Suprapubic skin (tissue), 4 donors: ENCODE measurements at places on chromosomes 4 and X.
A peak's percentile ranks its signal among the peaks of the same experiment; 100 is the strongest.

GRCh38 chr4:156113138-156113765, 159.6 kb upstream of the CTSO start:
- no peak overlapping the region for H3K27ac ChIP-seq
- no peak for DNase-seq
- no peak overlapping the region for H3K4me3 ChIP-seq

DNA sequence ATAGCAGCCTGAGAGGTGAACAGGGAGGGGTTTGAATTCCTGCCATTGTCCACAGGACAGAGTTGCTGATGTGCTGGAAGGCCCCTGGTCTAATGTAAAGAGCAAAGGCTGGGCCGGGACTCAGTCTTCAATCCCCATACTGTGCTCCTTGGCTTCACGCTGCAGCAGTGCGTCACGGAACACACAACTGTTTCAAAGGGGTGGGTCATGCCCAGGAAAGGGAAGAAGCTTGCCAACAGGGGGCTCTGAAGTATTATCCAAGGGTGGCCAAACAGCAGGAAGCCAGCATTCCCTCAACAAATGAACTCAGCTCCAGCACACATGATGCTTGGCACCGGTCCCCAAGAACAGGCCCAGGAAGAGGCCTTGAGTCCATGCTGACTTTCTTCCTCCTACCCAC, 122.5 kb downstream of the NFKB1 start:
- no peaks in the 10 kb centered on the region for H3K36me3 ChIP-seq
- no peak for DNase-seq
- H3K27ac ChIP-seq, result no peak overlapping the region
- no peaks in the 10 kb centered on the region for H3K27me3 ChIP-seq

DNA sequence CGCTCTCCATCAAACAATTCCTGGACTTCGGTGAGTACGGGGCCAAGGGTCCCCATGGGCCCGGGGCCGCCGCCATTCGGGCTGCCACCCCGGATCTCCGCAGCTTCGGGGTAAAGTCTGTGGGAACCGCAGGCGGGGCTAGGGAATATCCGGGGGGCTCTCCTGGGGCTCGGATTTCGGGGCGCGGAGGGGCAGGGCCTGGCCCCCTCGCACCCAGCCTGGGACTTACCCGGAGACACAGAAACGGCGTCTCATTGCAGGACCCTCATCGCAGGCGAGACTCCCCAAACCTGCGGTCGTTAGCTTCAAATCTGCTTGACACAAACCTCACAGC, 413 bp downstream of the PDK3 start:
- no peaks in the 10 kb centered on the region for H3K36me3 ChIP-seq
- no peak for DNase-seq
- no peaks in the 10 kb centered on the region for H3K27me3 ChIP-seq
- H3K4me3 ChIP-seq, result peak overlapping the region; percentile 71
- H3K27ac ChIP-seq, result peak overlapping the region; percentile 79
- H3K4me1 ChIP-seq, result peaks cover 14% of the 10 kb centered on the region

DNA sequence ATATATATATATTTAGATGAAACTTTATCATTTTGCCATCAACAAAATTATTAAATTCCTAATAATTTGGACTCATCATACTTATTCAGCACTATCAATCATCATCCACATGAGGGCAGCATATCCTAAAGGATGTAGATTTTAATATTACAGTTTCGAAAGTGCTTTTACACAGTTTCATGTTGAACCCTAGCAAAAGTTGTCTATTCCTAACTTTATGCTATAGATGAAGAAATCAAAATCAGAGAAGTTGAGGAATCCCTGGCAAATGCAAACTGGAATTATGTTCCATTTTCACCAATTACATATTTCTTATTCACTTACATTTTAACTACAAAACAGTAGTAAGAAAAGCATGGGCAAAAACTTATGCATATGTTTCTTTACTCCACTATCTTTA, 36.6 kb upstream of the UGT2A1 start:
- H3K4me3 ChIP-seq, result no peak overlapping the region
- DNase-seq, result no peak
- no peaks in the 10 kb centered on the region for H3K27me3 ChIP-seq
- H3K36me3 ChIP-seq, result no peaks in the 10 kb centered on the region
- H3K27ac ChIP-seq, result no peak overlapping the region

- DNase-seq, result no peak
- H3K4me3 ChIP-seq, result no peak overlapping the region
- no peaks in the 10 kb centered on the region for H3K36me3 ChIP-seq
- peaks cover 14% of the 10 kb centered on the region for H3K4me1 ChIP-seq
- no peak overlapping the region for H3K27ac ChIP-seq
Measured at GRCh38 chr4:101252721-101253120, 94.6 kb downstream of the PPP3CA start.

GRCh38 chr4:100428051-100428450, 89.8 kb downstream of the EMCN start:
- DNase-seq, result no peak
- no peaks in the 10 kb centered on the region for H3K27me3 ChIP-seq
- H3K4me3 ChIP-seq, result no peak overlapping the region

GRCh38 chrX:3697701-3698279, 15.7 kb downstream of the PRKX start:
- no peaks in the 10 kb centered on the region for H3K4me1 ChIP-seq
- no peaks in the 10 kb centered on the region for H3K36me3 ChIP-seq
- peak overlapping the region; percentile 54 for H3K27ac ChIP-seq

DNA sequence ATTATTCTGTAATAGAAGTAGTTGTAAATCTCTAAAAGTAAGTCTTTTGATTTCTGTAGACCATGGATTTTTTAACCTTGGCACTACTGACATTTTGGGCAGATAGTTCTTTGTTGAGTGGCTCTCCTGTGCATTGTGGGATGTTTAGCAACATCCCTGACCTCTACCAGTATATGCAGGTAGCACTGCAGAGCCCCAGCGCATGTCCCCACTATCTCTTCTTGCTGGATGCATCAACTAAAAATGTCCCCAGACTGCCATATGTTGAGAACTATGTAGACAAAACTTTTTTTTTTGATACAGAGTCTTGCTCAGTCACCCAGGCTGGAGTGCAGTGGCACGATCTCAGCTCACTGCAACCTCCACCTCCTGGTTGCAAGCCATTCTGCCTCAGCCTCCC, 4.8 kb downstream of the UBE2K start:
- H3K27ac ChIP-seq, result no peak overlapping the region
- peaks cover 4% of the 10 kb centered on the region for H3K36me3 ChIP-seq
- H3K4me1 ChIP-seq, result peaks cover 35% of the 10 kb centered on the region
- DNase-seq, result no peak

GRCh38 chrX:44155126-44155525, 181.9 kb upstream of the NDP start:
- H3K4me3 ChIP-seq, result no peak overlapping the region
- no peaks in the 10 kb centered on the region for H3K4me1 ChIP-seq
- H3K36me3 ChIP-seq, result no peaks in the 10 kb centered on the region
- H3K27me3 ChIP-seq, result no peaks in the 10 kb centered on the region

DNA sequence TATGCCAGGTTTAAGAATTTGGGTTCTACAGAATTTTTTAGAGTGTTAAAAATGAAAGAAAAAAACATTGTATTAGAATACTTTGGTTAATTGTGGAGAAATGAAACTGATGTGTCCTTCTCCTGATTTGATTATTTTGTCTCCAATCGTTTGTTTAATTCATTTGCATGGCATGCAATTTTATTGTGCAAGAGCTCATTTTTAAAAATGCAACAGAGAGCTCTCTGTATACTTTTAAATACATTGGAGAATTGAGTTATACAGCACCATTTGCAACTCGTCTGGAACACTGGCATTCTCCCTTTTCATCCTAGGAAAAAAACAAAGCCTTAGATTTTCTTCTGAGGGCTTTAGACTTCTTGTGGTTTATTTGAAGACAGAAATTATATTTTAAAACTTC, 689 bp downstream of the EXOC1L start:
- no peak overlapping the region for H3K27ac ChIP-seq
- no peaks in the 10 kb centered on the region for H3K36me3 ChIP-seq
- no peaks in the 10 kb centered on the region for H3K27me3 ChIP-seq
- DNase-seq, result no peak
- no peak overlapping the region for H3K4me3 ChIP-seq

GRCh38 chr4:172553216-172553615, 615.4 kb upstream of the GALNT7 start:
- no peak for DNase-seq
- no peaks in the 10 kb centered on the region for H3K36me3 ChIP-seq
- no peak overlapping the region for H3K4me3 ChIP-seq
- H3K27ac ChIP-seq, result no peak overlapping the region
- H3K4me1 ChIP-seq, result no peaks in the 10 kb centered on the region
